SW 1271 (cell line): ENCODE measurements at places on chromosomes 16 and 17.

- DNase-seq = no peak
These were observed at the start of gene IGSF6 for GRCh38 chr16:21652453-21652852. TSS of gene IGSF6 (minus strand) at chr16:21652608. CDS start at chr16:21652598, 10 bp downstream.

DNA sequence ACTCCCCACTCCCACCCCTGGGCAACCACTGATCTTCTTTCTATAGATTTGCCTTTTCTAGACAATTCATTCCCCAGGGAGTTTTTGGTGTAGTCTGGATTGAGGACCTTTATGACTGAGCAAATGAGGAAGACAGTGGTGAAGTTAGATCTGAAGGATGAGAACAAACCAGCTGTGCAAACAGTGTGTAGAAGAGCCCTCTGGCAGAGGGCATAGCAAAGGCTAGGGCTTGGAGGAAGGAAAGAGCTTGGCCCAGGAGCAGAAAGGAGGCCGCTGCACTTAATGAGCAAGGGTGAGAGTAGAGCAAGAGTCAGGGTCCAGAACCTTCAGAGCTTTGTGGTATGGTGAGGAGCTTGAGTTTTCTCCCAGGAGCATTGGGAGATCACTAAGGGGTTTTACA is 352.7 kb downstream of the CA10 start:
- no peak for DNase-seq

DNA sequence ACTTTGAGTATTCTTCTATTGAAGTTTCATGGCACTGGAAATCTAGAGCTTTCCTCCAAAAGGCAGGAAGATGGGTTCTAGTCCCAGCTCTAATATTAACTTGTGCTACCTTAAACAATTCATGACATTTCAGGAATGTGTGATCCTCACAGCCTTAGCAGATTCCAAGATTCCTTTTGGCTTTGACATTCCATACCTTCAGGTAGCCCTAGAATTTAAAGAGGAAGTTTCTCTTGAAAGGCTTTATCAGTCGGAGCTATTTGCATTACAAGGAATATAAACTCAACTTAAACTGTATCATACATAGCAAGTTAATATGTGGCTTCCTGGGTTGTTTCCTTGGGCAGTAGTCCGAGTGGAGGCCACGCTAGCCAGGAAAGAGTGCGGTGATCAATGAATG is 330.0 kb downstream of the SHISA9 start:
- DNase-seq = no peak

DNA sequence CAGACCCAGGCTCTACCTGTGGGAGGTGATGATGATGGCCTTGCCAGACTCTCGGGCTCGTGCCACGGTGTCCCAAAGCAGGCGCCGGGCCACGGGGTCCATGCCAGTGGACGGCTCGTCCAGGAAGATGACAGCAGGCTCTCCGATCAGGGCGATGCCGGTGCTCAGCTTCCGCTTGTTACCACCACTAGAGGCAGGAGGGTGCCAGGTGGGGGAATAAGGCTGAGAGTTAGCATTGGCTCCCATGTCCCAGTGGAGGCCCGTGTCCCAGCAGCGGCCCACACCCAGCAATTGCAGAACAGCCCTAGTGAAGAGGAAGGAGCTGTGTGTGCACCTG is 10.3 kb upstream of the RNPS1 start:
- no peak for DNase-seq

- no peak for DNase-seq
These were observed 3.7 kb upstream of the PGS1 start for GRCh38 chr17:78374631-78375274.

DNA sequence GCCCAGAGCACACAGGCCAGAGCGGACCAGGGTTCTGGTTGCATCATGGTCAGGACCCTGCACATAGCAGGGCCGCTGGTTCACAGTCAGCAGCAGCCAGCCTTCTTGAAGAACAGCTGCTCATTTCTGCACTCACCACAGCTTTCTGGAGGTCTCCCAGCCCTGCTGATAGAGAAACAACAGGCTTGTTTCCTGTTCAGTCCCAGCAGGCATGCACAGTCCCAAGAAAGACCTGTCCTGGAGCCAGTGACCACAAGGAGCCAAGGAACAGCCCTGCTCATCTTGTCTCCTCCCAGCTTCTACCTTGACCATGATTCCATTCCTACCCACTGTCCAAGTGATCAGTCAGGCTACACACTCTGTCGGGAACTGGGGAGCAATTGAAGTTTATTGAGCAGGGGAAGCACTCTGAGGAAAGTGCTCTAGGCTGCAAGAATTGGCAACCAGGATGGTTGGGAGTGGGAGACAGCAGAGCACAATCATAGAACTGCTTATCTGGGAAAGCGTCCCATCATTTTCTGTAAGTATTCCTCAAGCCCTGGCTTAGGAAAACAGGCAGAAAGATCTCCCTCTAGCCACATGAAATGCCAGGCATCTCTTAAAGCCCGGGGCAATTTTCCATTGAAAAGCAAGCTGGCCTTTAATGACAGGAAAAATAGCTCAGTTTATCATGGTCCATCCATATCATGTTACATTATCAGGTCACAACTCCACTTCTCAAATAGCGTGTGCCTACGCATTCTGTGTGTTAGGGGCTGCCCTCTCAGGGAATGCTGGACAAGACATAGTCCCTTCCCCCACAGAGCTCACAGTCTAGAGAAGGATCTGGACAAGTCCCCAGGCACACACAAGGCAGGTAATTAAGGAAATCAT is 155.4 kb upstream of the FOXF1 start:
- no peak for DNase-seq
